Activated T-cell treated with anti-CD3 and anti-CD28 coated beads for 1 hour (primary cell): ENCODE measurements at places on chromosomes 13 and 19.

DNA sequence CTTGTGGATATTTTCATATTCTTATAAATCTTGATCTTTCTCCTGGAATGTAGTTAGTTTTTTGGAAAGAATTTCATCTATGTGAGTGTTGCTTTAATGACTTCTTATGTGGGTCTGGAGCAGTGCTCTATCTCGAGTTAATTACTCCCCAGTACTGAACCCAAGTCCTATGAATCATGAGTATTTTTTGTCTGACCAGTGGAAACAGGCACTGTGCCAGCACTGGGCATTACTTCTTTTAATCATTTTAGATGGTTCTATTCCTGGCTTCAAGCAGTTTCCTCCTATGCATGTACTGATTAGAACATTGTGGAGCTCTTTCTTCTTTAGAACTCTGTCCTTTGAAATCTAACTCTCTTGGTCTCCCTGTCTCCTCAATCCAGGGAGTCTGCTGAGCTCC lies 466.3 kb downstream of the PCDH17 start:
- DNase-seq = no peak

- DNase-seq = no peak
These were observed 20.0 kb downstream of the ELL start for GRCh38 chr19:18501832-18502231.

DNA sequence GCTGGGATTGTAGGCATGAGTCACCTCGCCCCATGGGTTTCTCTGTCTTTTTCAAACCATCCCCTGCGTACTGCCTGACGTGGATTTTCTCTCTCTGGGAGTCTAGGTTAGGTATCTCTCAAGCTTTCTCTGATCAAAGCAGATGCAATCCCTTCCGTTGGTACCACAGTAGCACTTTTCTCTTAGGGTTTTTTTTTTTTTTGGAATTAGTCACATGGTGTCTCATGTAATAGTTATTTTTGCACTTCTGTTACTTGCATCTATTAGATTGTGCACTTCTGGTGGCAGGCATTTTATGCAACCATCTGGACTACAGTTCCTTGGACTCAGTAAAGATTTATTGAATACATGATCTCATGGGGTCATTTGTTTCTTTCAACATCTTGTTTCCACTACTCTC lies 72.1 kb downstream of the GPC6 start:
- no peak for DNase-seq

- no peak for DNase-seq
These were observed 6.5 kb upstream of the SCEL start for GRCh38 chr13:77528834-77529500.

DNA sequence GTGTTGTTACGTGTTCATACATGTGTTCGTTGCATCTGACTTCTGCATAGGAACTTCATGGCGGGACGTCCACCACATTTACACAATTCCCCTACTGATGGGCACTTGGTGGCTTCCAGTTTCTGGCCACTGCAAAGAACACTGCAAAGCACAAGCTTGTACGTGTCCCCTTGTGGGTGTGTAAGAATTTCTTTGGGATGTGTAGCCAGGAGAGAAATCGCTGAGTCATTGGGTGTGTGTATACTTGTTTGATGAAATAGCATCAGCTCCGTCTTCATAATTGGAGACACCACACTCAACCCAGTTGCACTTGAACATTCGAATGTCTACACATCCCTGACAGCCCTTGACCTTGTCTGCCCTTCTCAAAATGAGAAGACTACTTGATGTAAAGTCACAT lies 19.2 kb downstream of the KLK5 start:
- no peak for DNase-seq

- no peak for DNase-seq
These were observed 29.9 kb downstream of the LAIR2 start for GRCh38 chr19:54532528-54532927.

DNA sequence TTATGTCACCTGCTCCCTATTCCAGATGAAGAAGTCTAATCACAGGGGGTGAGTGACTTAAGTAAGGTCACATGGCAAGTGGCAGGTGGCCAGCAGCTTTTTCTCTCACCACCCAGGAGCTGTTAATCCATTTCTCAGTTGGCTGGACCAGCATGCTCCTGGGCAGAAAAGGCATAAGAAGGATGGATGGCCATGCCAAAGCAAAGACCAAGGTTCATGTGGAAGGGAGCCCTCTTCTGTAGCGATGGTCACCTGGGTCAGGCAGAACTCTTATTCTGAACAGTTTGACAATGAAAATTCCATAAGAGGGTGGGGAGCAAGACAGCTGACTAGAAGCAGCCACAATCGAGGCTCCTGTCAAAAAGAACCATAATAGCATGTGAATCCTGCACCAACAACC lies 538.1 kb downstream of the SUCLA2 start:
- no peak for DNase-seq

GRCh38 chr19:41479757-41480191 lies 36.8 kb downstream of the ERICH4 start:
- DNase-seq = no peak

GRCh38 chr13:99970651-99971575 lies 654 bp downstream of the ZIC5 start:
- no peak for DNase-seq

GRCh38 chr19:28553005-28553404 lies 659.9 kb downstream of the UQCRFS1 start:
- no peak for DNase-seq

DNA sequence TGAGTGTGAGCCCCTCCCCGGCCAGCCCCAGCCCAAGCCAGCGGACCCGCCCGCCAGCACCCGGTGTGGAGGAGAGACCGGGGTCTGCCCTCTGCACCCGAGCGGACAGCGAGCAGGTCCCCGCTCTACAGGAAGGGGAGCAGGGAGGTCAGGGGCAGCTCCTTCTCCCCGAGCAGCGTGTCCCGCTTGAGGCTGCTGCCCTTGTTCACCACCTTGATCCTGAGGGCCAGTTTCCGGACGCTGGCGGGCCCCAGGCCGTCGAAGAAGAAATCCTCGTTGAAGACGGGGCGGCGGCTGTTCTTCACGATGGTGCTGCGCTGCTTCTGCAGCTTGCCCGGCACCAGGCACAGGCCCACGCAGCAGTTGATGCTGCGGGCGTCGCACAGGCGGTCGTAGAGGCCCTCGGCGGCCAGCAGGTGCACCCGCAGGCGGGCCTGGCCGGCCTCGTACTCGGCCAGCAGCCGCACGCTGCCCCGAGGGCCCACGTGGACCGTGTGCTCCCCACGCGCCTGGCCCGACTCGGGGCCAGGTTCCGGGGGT lies 1.9 kb downstream of the C2CD4C start:
- DNase-seq = no peak

DNA sequence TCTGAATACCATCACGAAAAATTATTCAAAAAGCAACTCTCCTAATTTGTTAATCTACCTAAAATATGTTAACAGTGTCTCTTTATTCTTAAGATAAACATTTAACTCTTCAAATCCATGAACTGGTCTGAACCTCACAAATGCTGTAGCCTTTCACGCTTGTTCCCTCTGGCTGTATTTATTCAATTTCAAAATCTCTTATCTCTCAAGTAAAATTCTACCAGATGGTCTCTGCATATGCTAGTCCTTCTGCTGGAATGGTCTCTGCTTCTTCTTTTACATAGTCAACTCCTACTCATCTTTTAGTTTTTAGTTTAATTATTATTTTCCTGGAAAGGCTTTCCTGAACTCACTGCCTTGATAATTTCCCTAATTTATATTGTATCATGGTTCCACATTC lies 232.9 kb upstream of the PCDH20 start:
- DNase-seq = no peak

- DNase-seq = no peak
These were observed 8.0 kb upstream of the POU2F2 start for GRCh38 chr19:42140125-42140754.

GRCh38 chr19:38062959-38063761 lies 156.2 kb downstream of the SIPA1L3 start:
- DNase-seq = no peak

- DNase-seq = no peak
These were observed 172.7 kb upstream of the RNF113B start for GRCh38 chr13:98349731-98350305.

- DNase-seq = no peak
These were observed 228.9 kb upstream of the IRS2 start for GRCh38 chr13:110015253-110015652.

DNA sequence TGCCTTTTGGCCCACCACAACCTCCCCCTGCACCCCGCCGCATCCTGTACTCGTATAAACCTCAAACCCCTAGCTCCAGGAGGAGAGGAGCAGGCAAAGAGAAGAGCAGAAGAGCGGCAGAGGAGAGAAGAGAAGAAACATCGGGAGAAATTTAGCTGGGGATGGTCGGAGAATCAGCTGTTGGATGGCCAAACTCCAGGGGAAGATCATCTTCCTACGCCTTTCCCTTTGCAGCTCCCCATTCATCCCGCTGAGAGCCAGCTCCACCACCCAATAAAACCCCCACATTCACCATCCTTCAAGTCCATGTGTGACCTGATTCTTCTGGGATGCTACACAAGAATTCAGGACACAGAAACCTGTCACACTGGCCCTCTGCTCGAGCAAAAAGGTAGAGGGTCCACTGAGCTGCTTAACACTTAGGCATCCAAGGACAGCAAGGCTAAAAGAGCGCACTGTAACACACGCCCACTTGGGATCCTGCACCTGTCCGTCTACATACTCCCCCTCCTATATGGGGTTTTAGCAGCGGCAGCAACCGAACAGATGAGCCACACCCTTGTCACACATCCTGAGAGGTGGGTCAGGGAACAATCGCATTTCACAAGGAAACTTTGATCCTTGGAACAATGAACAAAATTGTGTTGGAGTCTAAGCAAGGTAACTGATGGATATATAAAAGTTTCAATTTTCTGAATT lies 51.6 kb upstream of the MIR17HG start:
- DNase-seq = no peak

GRCh38 chr19:45693106-45693788 lies 781 bp downstream of the QPCTL start:
- DNase-seq = peak; percentile 79
